ENCODE measurements at places on chromosomes 11 and 22.

- DNase-seq = no peak
Observed at GRCh38 chr22:32528316-32528715, 53.7 kb downstream of the FBXO7 start.

- no peak for DNase-seq
Observed at GRCh38 chr11:47389577-47390421, 11.5 kb upstream of the SPI1 start.

- DNase-seq = no peak
Observed at GRCh38 chr11:110148775-110149744, 55.9 kb downstream of the ZC3H12C start.

DNA sequence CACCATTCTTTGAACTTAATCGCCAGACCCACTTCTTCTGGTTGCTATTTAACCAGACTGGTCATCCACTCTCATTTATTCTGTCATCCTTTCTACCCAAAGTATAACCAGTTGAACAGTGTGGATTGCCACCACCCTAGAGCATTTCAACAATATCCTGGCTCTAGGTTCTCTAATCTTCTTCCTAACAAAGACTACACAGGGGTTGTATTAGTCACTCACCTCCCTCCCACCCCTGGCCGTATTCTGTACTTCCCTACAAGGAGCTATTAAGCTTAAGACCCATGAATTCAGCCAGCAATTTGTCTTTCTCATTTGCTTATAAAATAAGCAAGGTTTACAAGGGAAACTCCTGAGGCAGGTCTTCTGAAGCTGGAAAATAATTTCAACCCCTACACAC, 46.9 kb upstream of the CEP126 start:
- no peak for DNase-seq

- DNase-seq = no peak
Observed at GRCh38 chr11:77449784-77450183, 24.1 kb downstream of the PAK1 start.

GRCh38 chr22:26806445-26807175, 149.2 kb downstream of the MIAT start:
- no peak for DNase-seq

- no peak for DNase-seq
Observed at GRCh38 chr11:45087900-45088160, 58.6 kb upstream of the PRDM11 start.

DNA sequence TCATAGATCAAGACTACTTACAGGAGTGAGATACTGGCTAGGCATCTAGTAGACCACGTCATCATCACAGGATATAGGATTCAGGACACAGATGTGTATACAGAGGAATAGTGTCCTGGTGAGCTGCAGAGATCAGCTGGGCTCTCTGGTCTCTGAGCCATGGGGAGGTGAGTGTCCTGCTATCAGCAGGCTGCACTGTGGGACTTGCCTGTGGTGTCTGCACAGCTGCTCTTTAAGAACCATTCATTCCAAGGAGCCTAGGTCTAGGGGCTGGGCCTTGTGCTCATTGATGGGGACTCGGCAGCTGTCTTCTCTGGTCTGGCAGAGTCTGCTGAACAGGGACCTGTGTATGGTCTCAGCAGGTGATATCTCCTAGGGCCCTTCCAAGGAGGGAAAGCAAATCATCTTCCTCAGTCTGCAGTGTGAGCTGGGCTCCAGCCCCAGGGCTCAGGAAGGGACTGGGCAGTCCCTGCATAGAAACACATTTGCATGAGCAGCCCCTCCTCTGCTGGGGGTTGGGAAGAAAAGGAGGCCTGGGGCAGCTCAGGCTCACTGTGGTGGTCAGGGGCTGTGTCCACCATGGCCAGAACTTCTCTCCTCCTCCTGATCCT, 66.1 kb upstream of the VPREB1 start:
- no peak for DNase-seq

- DNase-seq = no peak
Observed at GRCh38 chr22:20206709-20207215, 55.9 kb upstream of the CCDC188 start.

- no peak for DNase-seq
Observed at GRCh38 chr11:22603933-22604332, 21.7 kb downstream of the FANCF start.

- DNase-seq = no peak
Observed at GRCh38 chr11:14967581-14968243, 4.4 kb downstream of the CALCA start.

Measured in activated CD4-positive, alpha-beta T cell treated with anti-CD3 and anti-CD28 coated beads, Interleukin-2, amount 50 U/mL, for 4 hours (primary cell).